Activated CD8-positive, alpha-beta T cell treated with anti-CD3 and anti-CD28 coated beads for 36 hours (primary cell): ENCODE measurements at places on chromosomes 6 and 20. TPM values are rescaled to one million over a fixed set of nuclear protein-coding genes. Genes with fewer than 3 reads are reported as not detected.

GRCh38 chr6:43974643-43975230, 152.5 kb downstream of the MRPL14 start:
- DNase-seq: no peak

GRCh38 chr20:63893999-63894357, 948 bp upstream of the DNAJC5 start:
- DNase-seq: no peak

DNA sequence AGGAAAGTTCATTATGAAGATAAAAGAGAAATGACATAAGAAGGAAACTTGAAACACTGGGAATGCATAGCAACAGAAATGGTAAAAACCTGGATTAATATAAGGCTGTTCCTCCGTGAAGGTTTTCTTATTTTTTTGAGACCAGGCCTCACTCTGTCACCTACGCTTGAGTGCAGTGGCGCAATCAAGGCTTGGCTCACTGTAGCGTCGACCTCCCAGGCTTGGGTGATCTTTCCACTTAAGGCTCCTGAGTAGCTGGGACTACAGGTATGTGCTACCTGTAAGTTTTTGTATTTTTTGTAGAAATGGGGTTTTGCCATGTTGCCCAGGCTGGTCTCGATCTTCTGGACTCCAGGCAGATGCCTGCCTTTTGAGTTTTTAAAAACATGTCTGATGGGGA, 51.7 kb downstream of the PANK2 start:
- DNase-seq: no peak

DNA sequence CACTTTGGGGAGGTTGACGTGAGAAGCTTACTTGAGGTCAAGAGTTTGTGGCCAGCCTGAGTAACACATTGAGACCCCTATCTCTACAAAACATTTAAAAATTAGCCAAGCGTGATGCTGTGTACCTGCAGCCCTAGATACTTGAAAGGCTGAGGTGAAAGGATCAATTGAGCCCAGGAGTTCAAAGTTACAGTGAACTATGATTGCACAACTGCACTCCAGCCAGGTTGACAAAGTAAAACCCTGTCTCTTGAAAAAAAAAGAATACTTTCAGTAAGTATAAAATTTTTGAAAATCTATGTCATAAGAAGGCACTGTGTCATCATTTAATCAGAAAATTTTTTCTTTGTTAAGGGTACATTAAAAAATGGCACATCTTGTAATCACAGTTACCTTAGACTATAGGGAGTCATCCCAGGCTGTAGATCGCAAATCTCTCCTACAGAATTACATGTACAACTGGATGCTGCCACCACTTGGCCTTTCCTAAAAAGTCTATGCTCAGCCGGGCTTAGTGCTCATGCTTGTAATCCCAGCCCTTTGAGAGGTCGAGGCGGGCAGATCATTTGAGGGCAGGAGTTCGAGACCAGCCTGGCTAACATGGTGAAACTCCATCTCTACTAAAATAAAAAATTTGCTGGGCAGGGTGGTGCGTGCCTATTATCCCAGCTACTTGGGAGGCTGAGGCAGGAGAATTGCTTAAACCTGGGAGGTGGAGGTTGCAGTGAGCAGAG, 17.0 kb upstream of the MRS2 start:
- DNase-seq: no peak

Gene MAPK13
- total RNA-seq: 60.9 TPM

DNA sequence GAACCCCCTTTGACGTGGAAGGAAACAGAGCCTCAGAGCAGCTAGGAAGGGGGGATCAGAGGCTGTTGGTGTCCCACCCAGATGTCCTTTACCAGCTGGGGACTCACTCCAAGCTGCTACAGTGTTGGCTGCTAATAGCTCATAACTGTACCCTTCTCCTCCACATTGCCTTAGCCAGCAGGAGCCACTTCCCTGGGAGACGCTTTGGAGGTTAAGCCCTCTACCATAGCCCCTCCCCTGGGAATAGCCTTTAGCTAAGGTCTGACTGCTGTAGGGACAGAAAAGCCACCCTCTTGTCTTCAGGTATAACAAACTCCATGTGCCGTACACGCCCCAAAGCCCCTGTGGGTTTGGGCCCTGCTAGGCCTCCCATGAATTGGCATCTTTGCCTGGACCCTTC, 238.6 kb downstream of the LRFN2 start:
- no peak for DNase-seq

GRCh38 chr6:17167327-17167979, 65.6 kb downstream of the STMND1 start:
- DNase-seq: no peak
